ENCODE measurements at places on chromosomes 6 and 20.
A peak's percentile ranks its signal among the peaks of the same experiment; 100 is the strongest.

DNA sequence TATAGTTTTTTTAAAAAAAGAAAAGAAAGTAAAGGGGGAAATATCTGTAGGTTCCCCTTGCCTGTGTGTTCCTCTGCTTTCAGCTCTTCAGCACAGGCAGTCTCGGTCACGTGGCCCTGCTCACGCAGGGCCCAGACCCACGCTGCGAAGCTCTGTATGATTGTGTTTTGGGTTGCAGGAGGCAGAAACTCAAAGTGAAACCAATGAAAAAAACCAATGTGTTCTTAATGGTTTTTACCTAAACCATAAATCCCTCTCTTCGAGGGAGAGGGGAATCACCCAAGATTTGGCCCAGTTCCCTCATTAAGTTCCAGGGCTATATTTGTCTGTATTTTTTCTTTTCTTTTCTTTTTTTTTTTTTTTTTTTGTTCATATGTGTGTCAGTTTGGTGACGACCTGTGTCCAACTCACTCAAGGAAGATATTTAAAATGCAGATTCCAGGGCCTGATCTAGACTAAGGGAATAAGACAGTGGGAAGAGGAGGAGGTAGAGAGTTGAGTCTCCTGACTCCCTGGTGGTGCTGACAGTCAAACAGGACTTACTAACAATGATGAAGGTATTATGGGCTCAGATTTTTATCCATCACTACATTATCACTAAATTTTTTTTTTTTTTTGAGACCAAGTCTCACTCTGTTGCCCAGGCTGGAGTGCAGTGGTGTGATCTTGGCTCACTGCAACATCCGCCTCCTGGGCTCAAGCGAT lies 33.8 kb upstream of the RREB1 start:
- peak; percentile 67 for DNase-seq

- DNase-seq = no peak
Observed at GRCh38 chr6:100382031-100382430, 82.7 kb downstream of the SIM1 start.

GRCh38 chr6:56055081-56055704 lies 179.8 kb upstream of the BMP5 start:
- no peak for DNase-seq

DNA sequence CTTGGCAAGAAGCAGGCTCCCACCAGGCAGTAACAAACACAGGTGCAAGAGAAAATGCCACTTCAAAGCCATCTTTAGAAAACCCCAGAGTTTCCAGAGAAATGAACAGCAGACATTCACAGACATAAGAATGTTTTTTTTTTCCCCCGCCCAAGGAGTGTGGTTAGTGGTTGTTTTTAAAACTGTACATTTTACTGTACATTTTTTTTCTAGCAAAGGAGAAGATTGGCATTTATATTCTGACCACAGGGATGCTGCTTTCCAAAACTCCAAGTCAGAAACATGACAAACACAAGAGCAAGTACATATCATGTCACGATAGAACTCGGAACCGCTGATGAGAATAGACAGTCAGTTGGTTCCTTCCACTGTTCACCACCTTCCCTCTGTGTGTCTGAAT lies 197.9 kb downstream of the LRFN2 start:
- DNase-seq = no peak

DNA sequence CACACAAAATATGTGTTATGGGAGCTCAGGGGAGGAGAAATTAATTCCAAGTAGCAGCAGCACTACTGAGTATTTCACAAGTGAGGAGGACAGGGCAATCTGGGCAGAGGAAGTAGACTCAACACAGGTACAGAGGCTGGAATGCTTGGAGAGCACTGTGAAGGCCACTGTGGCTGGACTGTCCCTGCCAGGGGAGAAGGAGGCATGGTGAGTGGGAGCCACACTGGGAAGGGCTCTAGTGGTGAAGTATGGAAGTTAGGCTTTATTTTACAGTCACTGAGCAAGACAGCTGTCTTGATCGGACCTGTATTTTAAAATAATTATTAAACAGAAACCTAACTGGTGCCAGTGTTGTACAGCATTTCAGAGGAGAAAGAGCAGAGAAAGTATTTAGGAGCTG lies 28.8 kb downstream of the FAM229B start:
- no peak for DNase-seq

DNA sequence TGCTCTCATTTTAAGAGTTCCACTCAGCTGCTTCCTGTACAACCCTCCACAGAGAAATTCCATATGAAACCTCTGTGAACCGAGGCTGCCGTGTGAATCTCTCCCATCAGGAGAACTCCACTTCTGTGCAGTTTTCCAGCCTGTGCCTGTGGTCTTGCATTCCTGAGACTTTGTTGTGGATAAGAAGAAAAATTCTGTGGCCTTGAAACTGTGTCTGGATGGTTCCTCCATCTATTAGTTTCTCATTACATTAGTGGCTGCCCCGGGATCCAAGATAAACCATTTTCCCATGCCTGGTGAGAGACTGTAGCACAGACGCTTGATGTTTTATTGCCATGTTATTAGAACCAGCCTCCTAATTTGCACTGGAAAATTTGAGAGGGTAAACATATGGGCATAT lies 40.8 kb upstream of the TIAM2 start:
- no peak for DNase-seq

GRCh38 chr6:75171567-75171966 lies 34.3 kb downstream of the COL12A1 start:
- DNase-seq = no peak

GRCh38 chr20:16955971-16956370 lies 207.8 kb downstream of the OTOR start:
- no peak for DNase-seq

Measured in stimulated activated CD4-positive, alpha-beta T cell treated with anti-CD3 and anti-CD28 coated beads, Interleukin-15, amount 100 ng/mL, for 48 hours (primary cell).